ENCODE measurements at places on chromosomes 11 and 22.
A peak's percentile ranks its signal among the peaks of the same experiment; 100 is the strongest.

GRCh38 chr22:38429499-38430068 lies 25.4 kb downstream of the KCNJ4 start:
- DNase-seq: no peak

DNA sequence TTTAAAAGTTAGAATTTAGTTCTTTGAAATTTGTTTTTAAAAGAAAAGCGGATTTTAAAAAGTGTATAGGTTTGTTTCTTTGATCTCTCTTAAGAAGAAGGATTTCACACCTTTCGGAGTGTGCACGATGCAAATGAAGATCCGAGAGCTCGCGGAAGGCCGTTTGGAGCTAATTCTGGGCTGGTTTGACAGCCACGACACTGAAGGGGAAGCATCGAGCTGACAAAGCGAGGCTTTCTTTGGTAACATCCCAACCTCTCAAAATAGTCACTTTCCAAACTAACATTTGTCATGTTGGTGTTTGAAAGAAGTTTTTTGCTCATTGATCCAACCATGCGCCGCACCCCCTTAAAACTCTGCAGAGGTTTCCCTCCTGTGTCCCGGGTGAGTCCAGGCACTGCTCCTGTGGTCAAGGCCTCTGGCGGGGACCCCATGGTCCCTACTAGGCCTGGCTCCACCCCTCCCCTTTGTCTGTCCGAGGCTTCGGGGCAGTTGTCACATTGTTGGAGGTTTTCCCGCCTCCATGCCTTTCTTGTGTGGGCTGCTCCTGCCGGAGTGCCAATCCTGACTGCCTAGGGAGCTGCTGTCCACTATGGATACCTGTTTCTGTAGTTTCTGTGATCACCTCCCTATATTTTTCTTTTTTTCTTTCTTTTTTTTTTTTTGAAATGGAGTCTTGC lies 39.7 kb downstream of the MPPED1 start:
- no peak for DNase-seq

DNA sequence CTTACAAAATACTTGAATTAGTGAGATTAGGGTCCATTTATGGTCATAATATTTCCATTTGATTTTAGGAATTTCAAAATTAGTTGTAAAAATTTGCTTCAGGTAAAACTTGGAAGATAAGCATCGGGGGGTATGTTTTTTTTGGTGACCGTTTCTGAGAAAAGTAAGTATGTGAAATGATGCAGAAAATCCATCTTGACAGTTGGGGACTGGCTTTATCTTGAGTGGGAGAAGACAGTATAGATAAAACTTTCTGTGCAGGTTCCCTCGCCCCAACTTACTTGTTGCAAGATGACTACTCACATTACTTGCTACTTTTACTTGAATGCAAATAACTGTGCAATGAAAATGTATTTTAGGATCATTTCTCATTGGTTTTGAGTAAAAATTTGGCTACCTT lies 49.5 kb downstream of the DNAJC24 start:
- DNase-seq: no peak

GRCh38 chr11:59212744-59213631 lies at the start of gene MPEG1:
Gene MPEG1, minus strand, starts transcription at chr11:59212927. Its CDS starts 62 bp downstream, at chr11:59212865.
- DNase-seq: no peak

DNA sequence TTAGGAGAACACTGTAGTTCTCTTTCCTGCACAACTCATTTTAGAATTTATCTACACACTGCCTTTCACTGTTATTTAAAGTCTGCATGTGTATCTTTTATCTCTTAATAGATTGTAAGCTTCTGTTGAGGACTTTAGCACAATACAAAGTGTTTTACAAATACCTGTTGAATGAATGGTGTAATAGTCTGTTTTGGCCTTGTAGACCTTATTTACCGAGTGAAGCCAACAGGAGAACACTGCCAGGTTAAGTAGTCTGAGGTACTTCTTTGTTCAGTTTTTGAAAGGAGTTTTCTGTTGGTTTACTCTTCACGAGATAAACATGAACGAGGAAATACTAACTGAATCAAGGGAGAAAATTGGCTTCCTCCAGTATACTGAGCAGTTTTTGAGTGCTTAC lies 31.0 kb downstream of the SIK2 start:
- DNase-seq: no peak

- no peak for DNase-seq
These were observed 401.6 kb downstream of the BUD13 start for GRCh38 chr11:116371146-116371545.

DNA sequence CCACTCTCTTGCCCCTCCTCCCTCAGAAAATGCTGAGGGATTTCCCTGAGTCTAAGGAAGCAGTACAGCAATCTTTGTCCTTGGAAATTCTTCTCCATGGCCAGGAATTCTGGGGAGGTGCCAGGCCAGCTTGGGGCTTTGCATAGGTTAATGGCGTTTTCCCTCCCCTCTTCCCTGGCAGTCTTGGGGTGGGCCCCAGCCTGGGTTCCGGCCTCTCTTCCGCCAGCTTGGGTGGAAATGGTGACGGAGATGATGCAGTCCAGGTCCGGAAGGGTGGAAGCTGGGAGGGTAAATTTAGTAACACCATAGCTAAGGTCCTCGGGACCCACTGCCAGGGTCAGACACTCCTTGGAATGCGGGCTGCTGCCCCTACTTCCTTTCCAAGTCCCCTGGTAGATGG lies 5.0 kb downstream of the PHLDB1 start:
- no peak for DNase-seq

DNA sequence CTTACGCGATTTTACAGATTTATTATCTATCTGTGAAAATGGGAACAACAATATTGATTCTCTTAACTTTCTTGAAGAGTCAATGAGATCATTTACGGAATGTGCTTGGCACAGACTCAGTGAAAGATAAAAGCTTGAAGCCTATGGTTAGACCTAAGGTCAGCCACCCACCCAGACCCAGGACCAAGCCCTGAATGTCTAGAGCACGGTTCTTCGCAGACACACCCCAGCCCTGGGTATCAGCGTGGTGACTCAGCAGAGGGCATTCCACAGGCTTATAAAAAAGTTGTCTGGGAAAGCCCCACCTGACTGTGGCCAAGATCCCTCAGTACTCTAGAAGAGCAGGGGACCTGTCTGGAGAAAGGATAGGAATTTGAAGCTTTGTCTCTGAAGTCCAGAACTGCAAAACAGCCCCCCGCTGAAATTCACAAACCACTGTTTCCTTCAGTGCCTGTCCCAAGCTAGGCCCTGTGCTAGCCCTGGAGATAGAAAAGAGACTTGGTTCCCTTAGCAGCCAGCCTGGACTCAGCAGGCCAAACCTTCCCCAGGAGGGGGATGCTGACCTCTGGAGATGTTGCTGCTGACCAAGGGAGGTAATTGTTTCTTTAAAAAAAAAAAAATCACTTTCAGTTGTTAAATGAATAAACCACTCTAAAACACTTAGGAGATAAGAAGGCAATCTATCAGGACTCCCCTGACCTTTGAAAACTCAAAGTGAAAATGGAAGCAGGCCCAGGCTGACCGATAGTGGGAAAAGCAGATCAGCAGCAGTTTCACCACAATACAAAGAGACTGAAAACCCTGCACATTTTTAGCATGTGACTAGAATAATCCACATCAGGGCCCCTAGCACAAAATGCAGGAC lies 114.0 kb downstream of the ABTB2 start:
- no peak for DNase-seq

- peak; percentile 7 for DNase-seq
These were observed 7.9 kb downstream of the MRPL16 start for GRCh38 chr11:59802639-59803176.

GRCh38 chr11:36398231-36398953 lies 102.3 kb downstream of the PRR5L start:
- DNase-seq: no peak

DNA sequence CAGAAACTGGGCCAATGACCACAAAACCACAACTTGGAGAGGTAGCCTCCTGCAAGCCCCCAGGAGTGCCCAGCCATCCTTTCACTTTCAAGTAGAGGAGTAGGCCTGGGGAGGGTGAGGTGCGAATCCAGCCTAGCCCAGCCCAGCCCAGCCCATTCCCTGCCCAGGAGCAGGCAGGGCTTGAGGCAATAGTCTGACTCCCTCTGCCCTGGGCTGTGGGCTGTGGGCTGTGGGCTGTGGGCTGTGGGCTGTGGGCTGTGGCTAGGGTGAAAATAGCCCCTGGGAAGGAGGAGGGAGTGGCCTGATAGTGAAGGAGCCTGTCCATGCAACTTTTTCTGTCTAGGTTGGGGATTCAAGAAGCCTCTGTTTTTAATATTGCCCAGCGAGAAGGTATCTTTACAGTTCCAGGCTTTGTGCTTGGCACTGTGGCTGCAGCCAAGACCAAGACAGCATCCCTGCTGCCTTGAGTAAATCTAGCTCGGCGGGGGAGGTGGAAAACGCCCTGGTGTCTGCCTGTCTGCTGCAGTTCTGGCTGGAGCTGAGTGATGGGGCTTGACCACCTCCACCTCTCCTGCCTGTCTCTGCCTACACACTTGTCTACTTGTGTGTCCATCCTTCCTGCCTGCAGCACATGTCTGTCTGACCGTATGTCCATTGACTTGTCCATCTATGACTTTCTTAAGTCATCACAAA lies 40.7 kb downstream of the LMO1 start:
- DNase-seq: no peak

GRCh38 chr22:24003887-24004286 lies 1.4 kb downstream of the GSTT4 start:
- DNase-seq: no peak

DNA sequence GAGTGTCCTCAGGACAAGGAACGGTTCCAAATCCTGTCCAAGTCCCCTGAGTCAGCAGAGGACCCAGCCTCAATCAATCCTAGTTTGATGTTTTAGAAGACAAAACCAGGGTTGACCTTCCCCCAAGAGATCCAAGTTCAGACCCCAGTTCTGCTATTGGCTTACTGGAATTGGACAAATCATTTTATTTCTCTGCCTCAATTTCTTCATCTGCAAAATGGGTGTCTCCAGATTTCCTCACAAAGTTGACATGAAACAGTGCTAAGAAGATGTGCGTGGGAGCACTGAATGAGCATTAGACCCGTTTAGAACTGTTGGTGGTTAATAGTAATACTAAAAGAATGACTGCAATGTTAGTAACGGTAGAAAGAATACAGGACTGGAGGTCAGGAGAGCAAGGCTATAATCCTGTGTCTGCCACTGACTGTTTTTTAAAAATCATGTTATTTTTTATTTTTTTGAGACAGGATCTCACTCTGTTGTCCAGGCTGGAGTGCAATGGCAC lies 32.8 kb upstream of the SCUBE1 start:
- no peak for DNase-seq

- DNase-seq: no peak
These were observed 24.0 kb upstream of the CREB3L1 start for GRCh38 chr11:46253258-46254132.
